ENCODE measurements at places on chromosomes 1 and 21. TPM values are rescaled to one million over a fixed set of nuclear protein-coding genes. Genes with fewer than 3 reads are reported as not detected.
A peak's percentile ranks its signal among the peaks of the same experiment; 100 is the strongest.

DNA sequence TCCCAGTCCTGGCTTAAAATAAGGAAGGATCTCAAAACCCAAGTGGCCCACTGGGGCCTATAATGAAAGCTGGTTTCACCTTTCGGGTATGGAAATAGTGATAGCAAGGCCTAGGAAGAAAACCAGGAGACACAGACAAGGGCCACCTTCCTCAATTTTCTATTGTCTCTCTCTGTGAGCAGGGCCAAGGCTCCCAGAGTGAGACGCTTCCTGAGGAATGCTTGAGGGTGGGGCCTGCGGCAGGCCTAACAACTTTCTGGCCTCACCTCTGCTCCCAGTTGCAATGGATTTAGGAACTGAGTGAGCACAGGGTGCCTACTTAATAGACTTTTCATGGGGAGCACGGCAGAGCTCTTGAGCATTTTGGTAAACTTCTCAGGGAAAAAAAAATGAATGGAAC, 300.9 kb downstream of the ASTN1 start:
- DNase-seq: no peak

GRCh38 chr1:160949881-160950280, 4.7 kb downstream of the ITLN2 start:
- no peak for DNase-seq

CYP4Z1 gene
- not detected for total RNA-seq

DNA sequence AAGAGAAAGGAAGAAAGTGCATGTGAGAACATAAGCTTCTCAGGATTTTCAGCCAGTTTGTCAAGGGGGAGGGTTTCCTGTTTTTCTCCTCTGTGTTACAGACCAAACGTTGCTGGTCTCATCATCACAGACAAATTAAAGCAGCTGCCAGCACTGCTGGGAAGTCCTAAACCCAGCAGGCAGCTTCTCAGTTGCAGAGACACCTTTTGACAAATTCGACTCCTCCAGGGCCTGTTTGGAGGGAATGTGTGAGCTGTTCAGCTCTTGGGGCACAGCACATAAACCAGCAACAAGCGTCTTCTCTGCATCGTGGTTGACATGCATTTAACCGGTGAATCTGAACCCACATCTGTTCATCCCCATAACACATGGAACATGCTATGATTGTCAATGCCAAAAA, 454.6 kb upstream of the RUNX1 start:
- peak; percentile 42 for DNase-seq

DNA sequence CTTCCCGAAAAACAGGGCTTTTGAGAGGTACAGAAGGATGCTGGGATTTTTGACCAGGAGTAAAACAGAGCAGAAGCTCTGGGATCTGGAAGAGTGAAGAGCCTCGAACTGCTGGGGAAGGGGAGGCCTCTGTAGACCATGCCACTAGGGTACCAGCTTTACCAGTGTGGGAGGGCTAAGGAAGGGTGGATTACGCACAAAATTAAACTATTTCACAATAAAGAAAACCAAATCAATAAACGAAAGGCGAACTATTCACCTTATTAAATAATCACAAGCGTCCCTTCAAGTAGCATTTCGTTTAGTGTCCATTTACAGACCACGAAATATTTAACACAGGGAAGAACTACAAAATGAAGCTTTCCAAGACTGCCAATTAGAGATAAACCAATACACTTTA, 723 bp downstream of the CZIB start:
- DNase-seq: no peak

DNA sequence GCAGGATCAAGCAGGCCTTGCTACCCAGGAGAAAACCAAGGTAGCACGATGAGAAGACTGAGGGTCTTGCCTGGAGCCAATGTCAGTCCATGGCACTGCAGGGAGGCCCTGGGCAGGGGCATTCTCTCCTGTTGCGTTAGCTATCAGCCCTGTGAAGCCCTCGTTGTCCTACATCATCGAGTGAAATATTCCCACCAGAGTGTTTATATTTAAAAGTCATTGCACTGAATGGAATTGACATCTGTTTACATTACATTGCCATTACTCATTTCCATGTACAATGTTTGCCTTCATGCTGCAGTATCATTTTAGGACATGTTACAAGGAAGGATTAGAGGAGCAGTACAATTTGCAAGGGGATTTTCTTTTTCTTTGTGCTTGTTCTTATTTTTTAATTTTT, 243.9 kb downstream of the KAZN start:
- no peak for DNase-seq

- peak; percentile 17 for DNase-seq
Measured at GRCh38 chr1:113792471-113792870, 19.8 kb downstream of the RSBN1 start.

DNA sequence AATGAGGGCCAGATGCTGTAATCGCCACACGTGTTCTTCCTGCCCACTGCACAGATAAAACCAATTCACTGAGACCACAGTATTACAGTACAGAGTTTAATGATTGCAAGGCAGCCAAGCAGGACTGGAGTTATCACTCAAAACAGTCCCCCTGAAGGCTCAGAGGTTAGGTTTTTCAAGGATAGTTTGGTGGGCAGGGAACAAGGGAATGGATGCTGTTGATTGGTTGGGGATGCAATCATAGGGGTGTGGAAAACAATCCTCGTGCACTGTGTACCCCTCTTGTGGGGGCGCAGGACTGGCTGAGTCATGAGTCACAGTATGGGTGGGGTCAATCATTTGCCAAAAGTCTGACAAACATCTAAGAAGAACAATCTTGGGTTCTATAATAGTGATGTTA, 12.4 kb upstream of the USP1 start:
- no peak for DNase-seq

IL23R gene
- total RNA-seq: 0.57 TPM

- DNase-seq: no peak
Measured at GRCh38 chr1:153550827-153551500, 1.9 kb upstream of the S100A3 start.

- DNase-seq: no peak
Measured at GRCh38 chr1:96533820-96534219, 187.8 kb upstream of the PTBP2 start.

S1PR1 gene
- total RNA-seq: 209 TPM

GSTM5 gene
- 0.17 TPM for total RNA-seq

MTFR1L gene
- total RNA-seq: 42.1 TPM

GRCh38 chr1:209614906-209615305, 31.4 kb downstream of the CAMK1G start:
- no peak for DNase-seq

GRIK3 gene
- not detected for total RNA-seq

CFAP45 gene
- total RNA-seq: 0.37 TPM
